ENCODE measurements at places on chromosomes 5 and 9.

DNA sequence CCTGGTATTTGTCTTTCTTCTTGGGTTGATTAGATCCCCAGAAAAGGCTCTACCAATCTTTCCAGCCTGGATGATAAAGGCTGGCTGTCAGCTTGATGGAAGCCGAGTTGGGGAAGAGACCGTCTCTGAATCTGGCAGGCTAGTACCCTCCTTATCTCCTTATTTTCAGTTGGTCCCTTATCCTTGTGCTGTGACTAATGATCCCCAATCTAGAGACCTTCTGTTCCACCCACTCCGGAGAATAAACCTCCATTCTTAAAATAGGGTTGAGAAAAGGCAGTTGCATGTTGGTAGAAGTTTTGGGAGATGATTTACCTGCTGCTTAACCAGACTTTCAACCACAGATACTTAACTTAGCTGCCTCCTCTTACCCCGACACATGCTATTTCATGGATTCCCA, 52.3 kb downstream of the PRKACG start:
- no peak for DNase-seq

GRCh38 chr5:140312067-140312790, 9.3 kb upstream of the PFDN1 start:
- no peak for DNase-seq

- DNase-seq: no peak
These were observed 366.2 kb upstream of the GRAMD2B start for GRCh38 chr5:126056851-126057622.

GRCh38 chr9:134759913-134760312, 118.3 kb downstream of the COL5A1 start:
- DNase-seq: no peak

GRCh38 chr9:93296889-93297480, 113.0 kb downstream of the WNK2 start:
- DNase-seq: no peak

- DNase-seq: no peak
These were observed 11.3 kb downstream of the C9orf50 start for GRCh38 chr9:129609486-129610212.

DNA sequence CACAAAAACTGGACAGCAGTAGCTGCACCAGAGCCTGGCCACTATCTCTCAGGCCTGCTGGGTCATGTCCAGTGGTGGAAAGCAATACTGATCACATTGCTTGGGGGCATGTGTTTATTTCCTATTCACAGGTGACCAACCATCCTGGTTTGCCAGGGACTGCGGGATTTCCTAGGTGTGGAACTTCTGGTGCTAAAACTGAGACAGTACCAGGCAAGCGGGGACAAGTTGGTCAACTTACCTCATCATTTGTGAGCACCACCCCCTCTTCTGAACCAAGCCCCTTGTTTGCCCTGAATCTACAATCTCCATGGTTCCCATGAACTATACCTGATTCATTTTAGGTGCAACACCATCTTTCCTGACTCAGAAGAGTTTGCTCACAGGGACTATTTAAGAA, 81.3 kb downstream of the TNC start:
- no peak for DNase-seq

DNA sequence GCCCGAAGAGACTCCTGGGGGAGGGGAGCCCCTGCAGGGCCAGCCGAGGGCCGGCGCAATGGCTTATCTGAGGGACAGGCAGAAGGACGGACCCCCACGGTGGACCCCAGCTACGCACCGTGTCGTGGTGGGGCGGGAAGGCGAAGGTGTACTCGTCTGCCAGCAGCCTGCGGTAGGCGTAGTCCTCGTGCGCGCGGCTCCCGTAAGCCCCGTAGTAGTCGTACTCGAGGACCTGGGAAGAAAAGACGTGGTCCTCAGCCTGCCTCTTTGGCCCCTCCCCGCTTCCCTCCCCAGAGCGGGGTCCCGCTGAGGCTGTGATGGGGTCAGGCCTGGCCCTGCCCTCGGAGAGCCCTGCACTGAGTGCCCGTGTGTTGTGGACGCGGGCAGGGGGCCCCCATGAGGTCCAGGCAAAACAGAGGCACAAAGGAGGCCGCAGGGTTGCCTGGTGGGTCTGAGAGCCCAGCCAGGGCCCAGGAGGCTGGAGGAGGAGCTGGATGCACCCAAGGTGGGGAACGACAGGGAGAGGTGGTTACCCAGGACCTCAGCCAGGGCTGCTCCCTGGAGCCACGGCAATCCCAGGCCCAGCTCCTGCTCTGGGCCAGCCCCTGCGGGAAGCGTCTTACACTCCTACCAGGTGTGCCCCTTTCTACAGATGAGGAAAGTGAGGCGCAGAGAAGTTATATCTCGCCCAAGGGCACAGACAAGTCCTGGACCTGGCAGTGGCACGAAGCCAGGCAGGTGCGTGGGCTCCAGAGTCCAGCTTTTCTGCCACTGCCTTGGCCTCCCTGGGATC, 35.2 kb downstream of the SARDH start:
- DNase-seq: no peak

DNA sequence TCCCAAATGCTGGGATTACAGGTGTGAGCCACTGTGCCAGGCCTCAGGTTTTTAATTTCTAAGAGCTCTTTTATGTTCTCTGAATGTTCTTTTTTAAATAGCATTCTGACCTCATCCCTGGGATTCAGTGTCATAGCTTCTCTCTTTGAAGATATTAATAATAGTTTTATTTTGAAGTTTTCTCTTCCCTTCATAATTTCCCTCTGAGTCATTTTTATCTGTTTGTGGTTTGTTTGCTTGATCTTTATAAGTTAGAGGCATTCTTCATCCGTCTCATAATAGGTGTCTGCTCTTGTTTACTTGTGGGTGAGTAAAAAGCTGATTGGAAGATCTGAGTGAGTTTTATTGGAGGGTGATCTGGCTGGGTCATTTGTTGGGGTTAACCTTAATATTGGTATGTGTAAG, 12.5 kb upstream of the MAMDC2 start:
- DNase-seq: no peak

- DNase-seq: no peak
These were observed 92.9 kb downstream of the GLDC start for GRCh38 chr9:6552498-6553121.

DNA sequence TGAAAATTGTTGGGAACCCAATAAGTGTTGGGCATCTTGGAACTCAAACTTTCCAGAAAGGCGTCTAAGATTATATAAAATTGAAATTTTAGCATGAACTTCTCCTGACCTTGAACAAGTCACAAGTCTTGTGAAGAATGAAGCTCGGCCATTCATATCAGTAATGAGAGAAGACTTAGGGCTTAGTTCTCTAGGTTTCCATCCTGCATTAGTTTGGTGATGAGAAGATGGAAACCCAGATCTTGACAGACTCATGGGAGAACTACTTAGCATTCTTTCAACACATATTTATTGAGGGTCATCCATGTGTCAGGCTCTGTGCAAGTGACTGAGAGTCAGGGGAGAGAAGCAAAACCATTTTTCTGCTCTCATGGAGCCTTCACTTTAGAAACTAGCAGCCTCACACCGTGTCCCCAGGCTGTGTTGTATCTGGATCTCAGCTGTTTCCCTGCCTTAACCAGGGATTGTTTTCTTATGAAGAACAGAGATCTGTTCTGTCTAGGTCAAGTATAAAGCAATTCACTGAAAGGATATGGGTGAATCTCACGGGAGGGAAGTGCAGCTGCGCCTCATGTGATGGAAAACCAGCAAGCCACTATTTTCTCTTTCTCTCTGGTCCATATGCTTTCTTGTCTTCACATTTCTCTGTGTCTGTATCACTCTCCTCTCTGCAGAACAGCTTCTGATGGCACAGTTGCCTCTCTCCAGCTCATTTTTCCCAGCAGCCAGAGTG, 3.4 kb downstream of the GARNL3 start:
- no peak for DNase-seq

DNA sequence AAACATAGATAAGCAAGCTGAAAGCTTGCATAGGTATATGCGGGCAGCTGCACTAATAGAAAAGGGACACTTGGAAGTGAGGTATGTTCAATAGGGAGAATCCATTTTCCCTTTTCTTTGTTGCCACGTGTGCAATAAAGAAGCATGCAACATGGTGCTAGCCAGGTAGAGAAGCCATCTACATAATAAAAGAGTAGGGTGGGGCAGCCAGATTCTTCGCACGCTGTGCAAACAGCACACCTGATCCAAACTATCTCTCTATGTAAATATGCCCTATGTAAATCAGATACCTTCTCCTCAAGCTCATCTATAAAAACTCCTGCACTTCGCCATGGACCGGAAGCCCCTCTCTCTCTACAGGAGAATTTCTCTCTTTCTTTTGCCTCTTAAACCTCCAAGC, 91.9 kb upstream of the C9orf72 start:
- DNase-seq: no peak

GRCh38 chr9:96345551-96345950, 38.0 kb downstream of the SLC35D2 start:
- DNase-seq: no peak

DNA sequence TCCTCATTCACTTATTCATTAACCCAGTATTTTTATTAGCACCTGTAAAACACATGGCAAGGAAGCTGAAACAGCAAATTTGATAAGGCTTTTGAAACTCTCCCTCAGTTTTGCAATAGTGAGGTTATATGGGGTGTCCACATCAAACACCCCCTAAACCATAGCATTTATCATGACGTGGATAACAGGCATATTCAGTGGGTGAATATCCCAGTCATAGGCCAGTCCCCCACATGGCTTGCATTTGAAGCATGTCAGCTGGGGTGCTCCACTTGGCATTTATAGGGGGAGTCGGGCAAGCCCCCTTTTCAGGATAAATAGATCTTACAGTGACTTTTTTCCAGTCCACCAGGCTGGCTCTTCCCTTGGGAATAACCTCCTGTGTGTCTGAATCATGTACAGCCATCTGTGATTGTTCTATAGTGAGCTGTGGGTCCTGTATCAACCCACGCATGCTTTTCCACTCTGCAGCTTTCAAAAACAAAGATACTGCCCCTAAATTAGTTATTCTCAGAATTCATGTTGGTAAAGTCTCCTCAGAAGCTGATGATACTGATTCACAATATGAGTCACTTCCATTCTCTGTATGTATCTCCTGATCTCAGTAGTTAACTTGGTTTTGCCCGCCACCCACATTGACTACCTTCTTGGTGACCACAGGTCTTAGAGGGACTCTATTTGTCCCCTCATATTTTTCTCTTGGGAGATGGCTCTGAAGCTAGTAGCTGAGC, 84.4 kb upstream of the SPIN1 start:
- no peak for DNase-seq

GRCh38 chr9:121999556-121999955, 93.6 kb downstream of the TTLL11 start:
- DNase-seq: no peak

- no peak for DNase-seq
These were observed 361.1 kb upstream of the TLE4 start for GRCh38 chr9:79210541-79211243.
